Activated CD4-positive, alpha-beta T cell treated with anti-CD3 and anti-CD28 coated beads, Interleukin-10, Interleukin-2, amounts not matched to agents 100 ng/mL and 50 ng/mL, durations not matched to agents 16 hours and 8 hours (primary cell): ENCODE measurements at places on chromosomes 1 and 21.
A peak's percentile ranks its signal among the peaks of the same experiment; 100 is the strongest.

- DNase-seq, result no peak
Measured at GRCh38 chr1:198811449-198811848, 172.6 kb downstream of the PTPRC start.

DNA sequence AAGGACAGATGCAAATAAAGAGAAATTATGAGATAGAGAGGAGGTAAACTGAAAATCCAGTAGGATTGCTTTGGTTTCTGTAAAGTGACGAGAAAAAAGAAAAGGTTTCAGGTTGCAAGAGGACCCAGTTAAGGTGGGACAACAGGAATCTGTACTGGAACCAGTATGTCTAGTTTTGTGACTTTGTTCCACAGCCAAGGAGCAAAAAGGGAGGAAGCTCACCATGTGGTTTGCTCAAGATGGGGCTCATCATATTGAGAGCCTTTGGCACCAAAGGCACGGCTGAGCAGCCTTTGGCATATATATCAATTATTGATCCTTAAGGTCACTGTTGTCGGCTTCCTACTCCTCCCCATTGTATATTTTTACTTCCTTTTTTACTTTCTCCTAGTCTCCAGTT is 1.8 kb upstream of the ZDHHC18 start:
- no peak for DNase-seq

- DNase-seq, result no peak
Measured at GRCh38 chr1:14976256-14976655, 177.3 kb upstream of the TMEM51 start.

DNA sequence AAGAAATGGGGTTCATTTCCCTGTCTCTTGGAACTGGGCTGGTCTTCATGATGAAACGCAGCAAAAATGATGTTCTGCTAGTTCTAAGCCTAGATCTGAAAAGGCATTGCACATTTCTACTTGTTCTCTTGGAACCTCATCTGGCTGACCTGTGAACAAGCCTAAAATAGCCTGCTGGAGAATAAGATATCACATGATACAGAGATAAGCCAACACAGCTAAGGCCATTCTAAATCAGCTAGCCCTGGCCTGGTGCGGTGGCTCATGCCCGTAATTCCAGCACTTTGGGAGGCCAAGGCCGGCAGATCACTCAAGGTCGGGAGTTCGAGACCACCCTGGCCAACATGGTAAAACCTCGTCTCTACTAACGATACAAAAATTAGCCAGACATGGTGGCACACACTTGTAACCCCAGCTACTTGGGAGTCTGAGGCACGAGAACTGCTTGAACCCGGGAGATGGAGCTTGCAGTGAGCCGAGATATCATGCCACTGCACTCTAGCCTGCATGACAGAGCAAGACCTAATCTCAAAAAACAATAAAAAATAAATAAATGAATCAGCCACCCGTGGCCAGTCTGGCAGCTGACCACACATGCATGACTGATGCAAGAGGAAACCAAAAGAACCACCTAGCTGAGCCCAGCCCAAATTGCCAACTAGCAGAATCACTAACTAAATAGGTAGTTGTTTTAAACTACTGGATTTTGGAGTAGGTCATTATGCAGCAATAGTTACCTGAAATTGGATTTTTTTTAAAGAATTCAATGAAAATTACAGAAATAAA is 18.0 kb downstream of the CD244 start:
- DNase-seq, result peak; percentile 16

DNA sequence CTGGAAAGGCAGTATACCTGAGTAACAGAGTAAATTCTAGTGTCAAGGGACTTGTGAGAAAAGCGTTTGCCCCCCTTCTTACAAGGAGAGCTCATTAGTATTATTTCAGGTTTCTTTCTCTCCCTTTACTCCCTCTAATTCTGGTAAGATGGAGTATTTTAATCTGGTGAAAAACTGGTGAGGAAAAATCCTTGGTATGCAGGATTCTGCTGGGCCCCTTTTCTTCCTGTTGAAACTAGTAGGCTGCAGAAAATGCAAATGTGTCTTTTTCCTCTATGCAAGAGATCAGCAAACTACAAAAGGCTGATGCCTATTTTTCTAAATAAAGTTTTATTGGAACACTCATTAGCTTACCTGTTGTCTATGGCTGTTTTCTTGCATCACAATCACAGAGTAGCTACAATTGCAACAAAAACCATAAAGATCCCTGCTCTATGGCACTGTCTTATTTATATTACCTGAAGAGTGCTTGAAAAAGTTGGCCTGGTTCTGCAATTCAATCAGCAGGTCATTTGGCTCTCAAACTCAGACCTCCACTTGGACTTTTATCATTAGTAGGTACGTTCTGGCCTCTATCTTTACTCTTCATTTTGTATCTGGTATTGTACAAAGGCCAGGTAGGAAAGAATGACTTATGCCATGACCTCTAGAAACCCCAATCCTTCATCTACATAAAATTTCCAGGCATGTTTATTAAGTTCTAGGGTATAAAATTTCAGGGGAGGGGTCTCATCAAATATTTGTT is 109.6 kb downstream of the AKT3 start:
- DNase-seq, result no peak

DNA sequence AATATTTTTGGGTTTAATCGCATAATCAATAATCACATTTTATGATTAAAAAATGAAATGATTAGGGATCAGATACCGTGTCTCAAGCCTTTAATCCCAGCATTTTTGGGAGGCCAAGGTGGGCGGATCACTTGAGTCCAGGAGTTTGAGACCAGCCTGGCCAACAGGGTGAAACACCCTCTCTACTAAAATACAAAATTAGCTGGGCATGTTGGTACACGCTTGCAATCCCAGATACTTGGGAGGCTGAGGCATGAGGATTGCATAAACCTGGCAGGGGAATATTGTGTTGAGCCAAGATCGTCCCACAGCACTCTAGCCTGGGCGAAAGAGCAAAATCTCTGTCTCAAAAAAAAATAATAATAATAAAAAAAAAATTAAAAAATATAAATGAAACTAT is 1581.4 kb downstream of the KCNT2 start:
- DNase-seq, result no peak

DNA sequence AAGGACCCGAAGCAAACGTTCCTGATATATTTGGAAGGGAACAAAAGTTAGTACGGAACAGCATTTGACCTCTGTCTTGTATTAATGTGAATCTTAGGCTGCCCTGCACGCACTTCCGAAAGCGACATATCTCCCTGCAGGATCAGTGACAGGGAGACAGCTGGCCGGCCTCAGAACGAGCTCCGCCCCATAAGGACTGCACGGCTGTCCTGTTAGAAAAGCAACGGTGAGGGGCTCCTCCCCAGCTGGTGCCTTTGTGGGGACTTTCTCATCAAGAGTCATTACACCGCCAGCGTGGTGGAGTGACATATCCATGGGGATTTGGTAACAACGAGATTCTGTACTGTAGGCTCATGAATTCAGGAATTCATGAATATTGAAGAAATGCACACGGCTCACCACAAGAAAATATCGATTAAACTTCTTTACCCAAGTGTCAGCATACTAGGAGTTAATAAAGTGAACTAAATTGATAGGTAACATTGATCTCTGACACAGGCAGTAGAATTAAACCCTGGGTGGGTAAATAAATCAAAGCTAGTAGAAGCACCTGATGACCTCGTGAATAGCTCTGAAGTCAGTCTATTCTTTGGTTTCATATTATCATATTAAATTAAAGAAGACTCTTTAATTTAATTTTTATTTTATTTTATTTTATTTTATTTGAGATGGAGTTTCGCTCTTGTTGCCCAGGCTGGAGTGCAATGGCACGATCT is 8.1 kb upstream of the GREM2 start:
- DNase-seq, result no peak

DNA sequence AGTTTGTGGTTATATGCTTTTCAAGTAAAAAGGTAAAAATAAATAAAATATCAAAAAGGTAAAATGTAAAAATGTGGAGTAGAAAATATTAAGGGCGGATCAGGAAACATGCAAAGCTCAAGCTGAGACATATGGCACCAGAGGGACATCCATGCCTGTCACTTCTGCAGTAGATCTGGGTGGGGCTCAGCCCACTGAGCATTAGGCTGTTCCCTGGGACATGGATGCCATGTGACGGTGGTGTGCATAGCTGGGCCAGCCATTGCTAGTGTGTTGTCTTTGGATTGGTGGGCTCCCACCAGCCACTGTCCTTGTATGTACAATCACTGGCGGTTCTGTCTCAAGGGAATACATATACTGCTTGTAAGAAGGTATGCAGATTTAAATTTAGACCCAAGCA is 3.0 kb downstream of the TTC13 start:
- DNase-seq, result no peak

DNA sequence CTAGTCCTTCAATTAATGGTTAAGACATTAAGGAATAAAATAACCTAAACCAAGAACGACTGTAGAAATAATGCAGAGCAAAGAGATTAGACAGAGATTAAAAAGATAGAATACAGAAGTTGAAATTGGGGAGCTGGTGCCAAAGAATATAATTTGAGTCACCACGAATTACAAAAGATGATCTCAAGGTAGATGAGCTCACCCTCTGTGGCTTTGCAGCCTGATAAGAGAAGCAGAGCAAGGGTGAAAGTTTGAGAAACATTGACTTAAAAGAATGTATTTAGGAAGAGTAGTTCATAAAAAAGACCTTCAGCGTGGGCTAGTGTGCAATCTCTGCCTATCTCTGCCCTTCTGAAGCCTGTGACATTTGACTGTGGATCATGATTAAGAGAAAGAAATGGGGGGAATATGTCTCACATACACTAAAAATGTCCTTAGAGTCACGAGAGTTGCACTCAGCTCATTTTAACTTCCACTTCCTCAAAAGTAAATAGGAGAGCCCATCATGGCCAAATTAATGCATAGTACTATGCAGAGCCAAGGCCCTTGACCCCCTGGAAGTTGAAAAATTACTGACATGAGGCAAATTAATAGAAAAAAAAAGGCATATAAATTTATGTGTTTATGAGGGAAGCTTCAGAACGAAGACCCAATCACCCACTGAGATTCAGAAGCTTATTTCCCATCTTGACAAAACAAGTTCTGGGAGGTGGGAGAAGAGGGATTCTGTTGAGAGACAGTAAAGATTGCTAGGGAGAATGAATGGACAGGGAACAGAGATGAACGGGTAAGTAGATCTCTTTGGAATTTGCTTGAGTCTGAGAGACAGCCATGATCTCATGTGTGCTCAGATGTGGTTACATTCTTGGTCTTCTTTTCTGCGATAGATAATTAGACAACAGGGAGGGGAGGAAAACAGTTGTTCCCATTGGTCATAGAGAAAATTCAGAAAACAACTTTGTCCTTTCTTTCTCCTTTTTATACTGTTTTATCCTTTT is 395.4 kb upstream of the LRRC7 start:
- no peak for DNase-seq

GRCh38 chr1:118812555-118812954 is 175.6 kb downstream of the TBX15 start:
- no peak for DNase-seq

GRCh38 chr1:117512728-117513321 is 93.0 kb upstream of the TENT5C start:
- peak; percentile 23 for DNase-seq

GRCh38 chr1:43018121-43018520 is 59.5 kb upstream of the SLC2A1 start:
- no peak for DNase-seq

- no peak for DNase-seq
Measured at GRCh38 chr1:44786841-44787426, 1.0 kb downstream of the BEST4 start.

- no peak for DNase-seq
Measured at GRCh38 chr1:103230061-103230460, 121.7 kb upstream of the COL11A1 start.

GRCh38 chr1:62071695-62072094 is 123.0 kb upstream of the L1TD1 start:
- no peak for DNase-seq

- DNase-seq, result no peak
Measured at GRCh38 chr21:39700318-39700717, 44.7 kb upstream of the IGSF5 start.

- DNase-seq, result no peak
Measured at GRCh38 chr1:78055565-78056132, 9.9 kb downstream of the GIPC2 start.

DNA sequence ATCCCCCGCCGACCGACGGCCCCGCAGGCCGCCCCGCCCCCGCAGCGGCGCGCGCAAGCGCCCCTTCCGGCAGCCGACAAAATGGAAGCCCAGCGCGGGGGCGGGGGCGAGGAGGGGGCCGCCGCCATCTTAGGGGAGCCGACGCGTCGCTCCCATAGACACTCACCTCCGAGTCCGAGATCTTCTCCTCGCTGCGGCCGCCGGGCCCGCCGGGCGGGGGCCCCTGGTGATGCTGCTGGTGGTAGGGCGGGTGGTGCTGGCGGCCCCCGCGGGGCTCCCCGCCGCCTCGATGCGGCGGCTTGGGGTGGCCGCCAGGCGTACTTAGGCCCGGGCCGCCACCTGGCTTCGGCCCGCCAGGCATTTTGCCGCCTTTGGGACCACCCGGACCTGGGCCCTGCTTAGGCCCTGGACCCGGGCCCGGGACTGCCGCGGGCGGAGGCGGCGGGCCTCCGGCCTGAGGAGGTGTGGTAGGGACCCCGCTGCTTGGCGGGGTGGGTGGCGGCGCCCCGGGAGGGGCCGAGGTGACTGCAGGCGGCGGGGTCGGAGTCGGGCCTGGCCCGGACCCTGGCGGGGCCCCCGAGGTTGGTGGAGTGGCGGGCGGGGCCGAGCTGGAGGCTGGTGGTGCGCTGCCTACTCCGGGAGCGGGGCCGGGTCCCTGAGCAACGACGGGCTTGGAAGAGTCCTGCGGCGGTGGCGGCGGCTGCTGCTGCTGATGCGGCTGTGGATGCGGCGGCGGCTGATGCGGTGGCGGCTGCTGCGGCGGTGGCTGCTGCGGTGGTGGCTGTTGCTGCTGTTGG is 691 bp downstream of the SFPQ start:
- peak; percentile 91 for DNase-seq

DNA sequence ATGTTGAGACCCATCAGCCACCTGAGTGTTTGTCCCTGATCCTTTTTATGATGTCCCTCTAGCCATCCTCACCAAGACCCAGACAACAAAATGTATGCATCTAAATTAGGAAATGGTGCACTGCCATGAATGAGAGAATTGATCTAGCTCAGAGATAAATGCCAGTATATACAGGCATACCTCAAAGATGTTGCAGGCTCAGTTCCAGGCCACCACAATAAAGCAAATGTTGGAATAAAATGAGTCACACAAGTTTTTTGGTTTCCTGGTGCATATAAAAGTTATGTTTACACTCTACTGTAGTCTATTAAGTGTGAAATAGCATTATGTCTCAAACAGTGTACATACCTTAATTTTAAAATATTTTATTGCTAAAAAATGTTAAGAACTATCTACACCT is 63.9 kb downstream of the CHIA start:
- peak; percentile 13 for DNase-seq
